Naive thymus-derived CD4-positive, alpha-beta T cell (primary cell): ENCODE measurements at places on chromosomes 1 and 21.

- DNase-seq: no peak
Observed at GRCh38 chr1:149942207-149942606, 5.5 kb upstream of the MTMR11 start.

- DNase-seq: no peak
Observed at GRCh38 chr1:151504252-151504651, 6.9 kb upstream of the CGN start.

DNA sequence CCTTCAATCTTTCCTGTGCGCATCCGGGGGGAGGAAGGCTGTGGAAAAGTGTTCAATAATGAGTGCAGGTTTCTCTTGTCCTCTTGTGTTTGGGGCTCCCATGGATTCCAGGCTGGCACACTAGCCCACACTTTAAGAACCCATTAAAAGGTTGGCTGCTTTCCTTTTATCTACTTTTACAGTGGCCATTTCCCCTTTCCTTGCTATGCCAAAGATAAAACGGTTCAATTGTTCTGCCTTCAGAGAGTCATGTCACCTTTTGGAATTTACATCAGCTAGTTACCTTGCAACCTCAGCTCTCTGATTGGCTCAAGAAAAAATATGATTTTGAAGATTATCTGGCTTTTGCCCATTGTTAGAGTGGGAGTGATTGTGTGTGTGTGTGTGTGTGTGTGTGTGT lies 182.3 kb downstream of the SDCCAG8 start:
- DNase-seq: no peak

GRCh38 chr1:184973272-184974055 lies 844 bp downstream of the NIBAN1 start:
- peak; percentile 36 for DNase-seq
